ENCODE measurements at places on chromosomes 16 and 17.

DNA sequence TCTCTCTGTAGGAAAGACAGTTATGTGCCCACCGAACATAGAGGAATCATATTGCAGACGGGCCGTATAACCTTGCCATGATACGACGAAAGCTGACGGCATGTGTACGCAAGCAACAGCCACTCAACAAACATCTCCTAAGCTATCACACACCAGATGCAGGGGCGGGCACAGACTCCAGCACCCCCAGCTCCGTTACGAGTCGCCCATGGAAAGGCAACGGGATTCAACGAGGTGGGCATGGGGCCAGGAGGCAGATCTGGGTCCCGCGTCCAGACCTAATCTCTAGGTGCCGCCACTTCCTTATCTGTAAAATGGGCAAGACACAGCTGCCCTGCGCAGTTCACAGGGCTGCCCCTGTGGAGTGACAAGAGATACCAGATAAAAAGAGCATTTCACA is 35.6 kb downstream of the ABR start:
- DNase-seq = no peak

GRCh38 chr17:77802811-77803220 is 155.7 kb upstream of the TNRC6C start:
- no peak for DNase-seq

GRCh38 chr16:64880994-64881393 is 240.9 kb downstream of the CDH11 start:
- DNase-seq = no peak

DNA sequence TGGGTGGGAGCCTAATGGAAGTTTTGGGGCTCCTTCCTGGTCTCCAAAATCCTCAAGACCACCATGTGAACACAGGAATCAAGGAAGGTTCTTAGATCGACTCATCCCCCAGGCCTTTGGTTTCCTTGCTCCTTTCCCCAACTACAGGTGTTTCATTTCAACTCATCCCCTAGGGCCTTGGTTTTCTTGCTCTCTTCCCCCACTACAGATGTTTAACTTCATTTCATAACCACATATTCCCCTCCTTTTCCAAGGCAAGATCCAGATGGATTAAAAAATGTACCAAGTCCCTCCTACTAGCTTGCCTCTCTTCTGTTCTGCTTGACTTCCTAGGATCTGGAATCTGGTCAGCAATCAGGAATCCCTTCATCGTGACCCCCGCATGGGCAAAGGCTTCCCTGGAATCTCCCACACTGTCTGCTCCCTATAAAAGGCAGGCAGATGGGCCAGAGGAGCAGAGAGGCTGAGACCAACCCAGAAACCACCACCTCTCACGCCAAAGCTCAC is at the start of gene CCL11:
Gene CCL11 (plus strand): TSS at position 457 of the 507 bp plus-strand sequence. CDS start 67 bp downstream, outside the sequence.
- no peak for DNase-seq

GRCh38 chr17:7477392-7478275 is 1.8 kb downstream of the ZBTB4 start:
- DNase-seq = peak; percentile 17

DNA sequence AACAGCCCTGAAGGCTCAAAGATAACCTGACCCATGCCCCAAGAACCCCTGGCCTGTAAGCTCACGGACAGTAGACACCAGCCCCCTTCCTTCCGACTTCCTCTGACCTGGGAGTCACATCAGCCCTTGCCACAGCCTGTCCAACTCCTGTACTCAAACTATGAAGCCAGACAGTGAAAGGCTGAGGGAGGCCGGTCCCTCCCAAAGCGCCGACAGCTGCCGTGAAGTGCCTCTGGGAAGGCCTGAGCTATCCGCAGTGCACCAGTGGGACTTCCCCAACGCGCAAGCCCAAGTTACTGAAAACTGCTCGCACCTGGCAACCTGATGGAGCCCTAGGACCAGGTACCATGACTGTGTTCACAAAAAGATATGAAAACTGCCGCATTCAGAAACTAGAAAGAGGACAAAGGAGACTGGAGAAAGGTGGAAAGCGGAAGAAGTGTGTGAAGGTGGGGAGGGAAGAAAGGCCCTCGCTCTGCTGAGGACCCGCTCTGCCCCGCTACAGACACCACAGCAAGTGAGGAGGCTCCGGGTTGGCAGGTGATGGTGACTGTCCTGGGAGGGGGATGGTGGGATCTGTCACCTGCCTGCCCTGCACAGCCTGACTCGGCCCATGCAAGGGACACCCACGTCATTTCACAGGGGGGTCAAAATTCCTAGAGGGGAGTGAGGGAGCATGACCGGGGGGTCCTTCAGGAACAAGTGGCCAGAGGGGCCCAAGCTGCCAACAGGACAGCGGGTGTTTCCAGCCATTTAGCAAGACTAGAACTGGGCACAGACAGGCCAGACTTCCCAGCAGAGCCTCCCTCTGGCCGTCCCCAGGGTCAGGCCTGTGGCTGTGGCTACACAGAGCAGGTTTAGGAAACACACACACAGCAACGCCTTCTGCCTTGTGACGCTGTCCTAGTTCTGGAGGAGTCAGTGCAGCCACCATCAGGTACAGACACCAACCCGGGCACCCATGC is 13.1 kb upstream of the TRAP1 start:
- no peak for DNase-seq

DNA sequence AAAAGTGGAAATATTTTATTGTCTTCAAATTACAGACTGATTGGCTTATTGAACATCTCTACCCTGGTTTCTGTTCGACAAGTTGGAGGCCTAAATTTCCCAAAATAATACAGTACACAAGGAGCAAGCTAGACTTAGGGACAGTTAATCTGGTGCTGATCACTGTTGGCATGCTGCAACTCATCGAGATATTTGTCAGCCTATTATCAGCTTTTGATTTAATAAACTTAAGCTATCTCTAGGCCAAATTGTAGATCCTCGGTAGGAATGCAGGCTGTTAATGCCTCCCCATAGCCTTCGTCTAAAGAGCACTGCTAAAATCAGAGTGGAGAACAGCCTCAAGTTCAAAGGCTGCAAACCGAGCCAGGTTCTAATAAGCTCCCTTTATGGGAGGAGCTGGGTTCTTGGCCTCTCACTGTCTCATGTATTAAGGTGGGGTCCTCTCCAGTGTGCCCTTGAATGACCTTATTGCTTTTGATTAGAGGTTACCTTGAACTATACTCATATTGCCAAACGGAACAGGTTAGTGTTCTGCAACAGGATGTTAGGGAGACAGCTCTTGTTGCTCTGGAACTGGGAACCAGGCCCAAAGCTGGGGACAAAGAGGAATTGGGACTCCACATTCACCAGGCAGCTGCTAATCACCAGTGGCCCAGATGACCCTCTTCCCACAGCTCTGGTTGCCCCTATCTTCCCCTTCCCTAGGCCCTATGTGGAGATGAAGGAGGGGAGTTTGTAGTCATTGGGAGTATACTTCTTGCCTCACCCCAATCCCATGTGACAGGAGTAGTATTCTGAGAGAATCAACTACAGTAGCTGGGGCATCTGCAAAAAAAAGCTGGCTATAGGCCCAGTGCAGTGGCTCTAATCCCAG is 69.5 kb upstream of the NOL11 start:
- DNase-seq = no peak

- no peak for DNase-seq
These were observed 10.6 kb upstream of the TRAP1 start for GRCh38 chr16:3727806-3728381.

DNA sequence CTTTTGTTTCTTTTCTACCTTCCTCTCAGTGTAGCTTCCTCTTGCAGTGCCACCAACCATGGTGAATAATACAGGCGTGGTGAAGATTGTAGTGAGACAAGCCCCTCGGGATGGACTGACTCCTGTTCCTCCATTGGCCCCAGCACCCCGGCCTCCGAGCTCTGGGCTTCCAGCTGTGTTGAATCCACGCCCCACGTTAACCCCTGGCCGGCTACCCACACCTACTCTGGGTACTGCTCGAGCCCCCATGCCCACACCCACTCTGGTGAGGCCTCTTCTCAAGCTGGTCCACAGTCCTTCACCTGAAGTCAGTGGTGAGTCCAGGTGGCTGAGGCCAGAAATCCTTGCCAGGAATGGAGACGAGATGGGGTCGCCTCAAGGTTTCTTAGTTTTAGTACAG is 23.9 kb downstream of the SRCAP start:
- DNase-seq = no peak

Data from stimulated activated CD8-positive, alpha-beta memory T cell treated with anti-CD3 and anti-CD28 coated beads, Interleukin-15, amount 100 ng/mL, for 4 hours (primary cell).